ENCODE measurements at places on chromosomes 5 and 9.

GRCh38 chr9:111613436-111614040, 14.1 kb upstream of the PTGR1 start:
- DNase-seq, result no peak

- no peak for DNase-seq
Observed at GRCh38 chr5:72692231-72692637, 124.2 kb upstream of the TNPO1 start.

DNA sequence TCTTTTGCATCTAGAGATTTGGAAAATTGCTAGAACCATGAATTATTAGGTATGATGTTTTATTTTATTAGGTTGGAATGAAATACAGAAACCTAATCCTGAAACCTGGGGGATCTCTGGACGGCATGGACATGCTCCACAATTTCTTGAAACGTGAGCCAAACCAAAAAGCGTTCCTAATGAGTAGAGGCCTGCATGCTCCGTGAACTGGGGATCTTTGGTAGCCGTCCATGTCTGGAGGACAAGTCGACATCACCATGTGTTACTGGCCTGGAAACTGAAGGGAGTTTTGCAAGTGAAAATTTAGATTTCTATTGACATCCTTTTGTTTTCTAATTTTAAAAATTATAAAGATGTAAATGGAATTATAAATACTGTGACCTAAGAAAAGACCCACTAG, 100.7 kb downstream of the NLN start:
- DNase-seq, result no peak

DNA sequence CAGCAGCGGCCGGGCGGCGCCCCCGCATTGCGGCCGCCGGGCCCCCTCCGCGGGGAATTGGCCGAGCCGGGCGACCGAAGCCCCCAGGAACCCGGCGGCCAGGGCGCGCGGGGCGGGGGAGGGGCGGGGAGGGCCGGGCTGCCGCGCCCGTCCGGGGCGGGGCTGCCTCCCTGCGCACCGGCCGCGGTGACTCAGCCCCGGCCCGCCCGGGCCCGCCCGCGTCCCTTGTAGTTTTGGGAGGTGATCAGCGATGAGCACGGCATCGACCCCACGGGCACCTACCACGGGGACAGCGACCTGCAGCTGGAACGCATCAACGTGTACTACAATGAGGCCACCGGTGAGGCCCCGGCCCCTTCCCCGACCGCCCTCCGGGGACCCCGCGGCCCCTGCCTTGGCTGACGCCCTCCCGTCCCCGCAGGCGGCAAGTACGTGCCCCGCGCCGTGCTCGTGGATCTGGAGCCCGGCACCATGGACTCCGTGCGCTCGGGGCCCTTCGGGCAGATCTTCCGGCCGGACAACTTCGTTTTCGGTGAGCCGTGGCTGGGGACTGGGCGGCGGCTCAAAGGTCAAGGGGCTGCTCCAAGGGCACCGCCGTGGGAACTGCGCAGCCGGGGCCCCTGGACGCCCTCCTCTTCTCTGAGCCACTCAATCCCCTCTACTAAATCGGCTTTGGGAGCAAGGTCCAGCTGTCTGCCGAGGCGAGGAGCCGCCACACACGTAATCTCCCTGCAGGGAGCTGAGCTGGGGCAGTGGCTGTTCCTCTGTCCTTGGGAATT, 592 bp downstream of the TUBB4B start:
- DNase-seq, result peak; percentile 55

DNA sequence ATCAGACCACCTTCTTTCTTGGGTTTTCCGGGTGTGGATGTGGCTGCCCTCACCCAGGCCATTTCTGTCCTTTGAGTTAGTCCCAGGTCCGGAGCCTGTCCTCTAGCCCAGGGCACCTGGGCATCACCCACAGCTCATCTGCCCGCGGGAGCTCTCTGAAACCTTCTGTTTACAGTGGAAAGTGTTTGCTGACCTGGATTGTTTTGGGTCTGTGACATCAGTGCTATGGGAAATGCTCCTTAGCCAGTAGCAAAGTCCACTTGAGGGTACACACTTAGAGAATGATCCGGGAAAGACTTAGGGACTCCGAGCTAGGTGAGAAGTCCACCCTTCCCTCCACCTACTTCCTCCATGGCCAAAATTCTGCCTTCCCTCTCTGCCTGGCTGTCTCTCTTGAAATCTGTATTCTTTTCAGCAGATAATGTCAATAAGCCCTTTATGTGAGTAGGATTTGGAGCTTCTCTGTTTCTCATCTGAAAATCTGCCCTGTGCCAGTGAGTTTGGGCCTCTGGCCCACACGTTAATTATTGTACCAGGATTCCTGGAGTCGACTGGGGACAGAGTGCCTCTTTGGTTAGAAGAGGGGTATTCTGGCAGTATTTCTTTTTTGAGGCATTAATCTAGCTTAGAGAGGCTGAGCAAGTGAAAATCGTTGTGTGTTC, 19.9 kb downstream of the ABLIM3 start:
- DNase-seq, result no peak
